ENCODE measurements at places on chromosomes 12 and 14.

- no peak for DNase-seq
Observed at GRCh38 chr12:131883521-131883900, 10.9 kb upstream of the ULK1 start.

DNA sequence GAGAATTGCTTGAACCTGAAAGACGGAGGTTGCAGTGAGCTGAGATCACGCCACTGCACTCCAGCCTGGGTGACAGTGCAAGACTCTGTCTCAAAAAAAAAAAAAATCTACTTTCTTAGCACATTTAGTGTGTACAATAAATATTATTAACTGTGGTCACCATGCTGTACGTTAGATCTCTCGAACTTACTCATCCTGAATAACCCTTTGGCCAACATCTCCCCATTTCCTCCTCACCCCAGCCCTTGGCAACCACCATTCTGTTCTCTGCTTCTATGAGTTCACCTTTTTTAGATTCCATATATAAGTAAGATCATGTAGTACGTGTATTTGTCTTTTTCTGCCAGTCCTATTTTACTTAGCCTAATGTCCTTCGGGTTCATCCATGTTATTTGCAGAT, 13.4 kb downstream of the FUT8 start:
- DNase-seq = no peak

- peak; percentile 38 for DNase-seq
Observed at GRCh38 chr12:122449317-122449716, 26.8 kb upstream of the CLIP1 start.

GRCh38 chr14:68815298-68816182, 22.7 kb upstream of the ZFP36L1 start:
- DNase-seq = peak; percentile 62

All from endothelial cell of umbilical vein (primary cell).